A549 (cell line): ENCODE measurements at places on chromosomes 6 and 20. TPM values are rescaled to one million over a fixed set of nuclear protein-coding genes. Genes with fewer than 3 reads are reported as not detected.

DNA sequence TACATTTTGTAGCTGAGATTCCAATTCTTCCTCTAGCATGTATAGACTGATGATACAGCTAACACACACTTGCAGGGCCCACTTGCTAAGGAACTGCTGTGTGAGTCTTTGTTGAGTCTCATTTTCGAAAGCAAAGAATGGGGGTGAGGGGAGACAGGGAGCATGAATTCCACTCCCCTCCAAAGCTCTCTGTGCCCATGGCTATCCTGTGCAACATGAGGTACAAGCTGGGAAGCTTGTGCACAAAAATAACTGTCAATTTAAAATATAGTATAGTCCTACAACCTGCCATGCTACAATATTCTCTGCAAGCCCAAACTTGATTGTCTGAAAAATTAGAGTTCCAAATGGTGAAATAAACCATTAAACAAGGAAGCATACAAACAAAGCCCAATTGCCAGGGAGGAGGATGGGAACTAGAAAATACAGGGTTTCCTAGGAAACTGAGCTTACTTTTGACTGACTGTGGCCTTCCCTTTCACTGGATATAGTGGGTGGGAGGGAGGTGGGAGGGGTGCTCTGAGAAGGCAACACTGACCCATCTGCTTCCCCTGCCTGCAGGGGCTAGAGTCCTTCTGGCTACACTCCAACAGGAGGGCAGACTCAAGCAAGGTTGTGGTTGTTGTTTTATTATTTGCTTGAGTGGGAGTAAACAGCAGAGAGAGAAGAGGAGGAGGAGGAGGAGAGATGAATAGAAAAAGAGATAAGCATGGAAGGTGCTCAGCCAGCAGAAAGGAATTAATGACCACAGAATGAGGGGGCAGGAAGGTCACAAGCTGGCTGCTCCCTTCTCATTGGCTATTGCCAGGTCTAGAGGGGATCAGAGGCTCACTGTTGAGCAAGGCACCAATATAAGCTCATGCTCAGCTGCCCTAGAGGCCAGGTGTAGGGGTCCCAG, 84.6 kb downstream of the FYN start:
- DNase-seq: no peak

- DNase-seq: no peak
Measured at GRCh38 chr20:2066461-2067122, 35.0 kb upstream of the STK35 start.

GRCh38 chr20:24957326-24958016, 8.4 kb downstream of the CST7 start:
- DNase-seq: no peak

The SLC17A3 gene
- 3.8 to 5.3 TPM (median 4.4 TPM) in 3 replicates for polyA plus RNA-seq

- no peak for DNase-seq
Measured at GRCh38 chr20:60131375-60131774, 173.2 kb downstream of the CDH26 start.

DNA sequence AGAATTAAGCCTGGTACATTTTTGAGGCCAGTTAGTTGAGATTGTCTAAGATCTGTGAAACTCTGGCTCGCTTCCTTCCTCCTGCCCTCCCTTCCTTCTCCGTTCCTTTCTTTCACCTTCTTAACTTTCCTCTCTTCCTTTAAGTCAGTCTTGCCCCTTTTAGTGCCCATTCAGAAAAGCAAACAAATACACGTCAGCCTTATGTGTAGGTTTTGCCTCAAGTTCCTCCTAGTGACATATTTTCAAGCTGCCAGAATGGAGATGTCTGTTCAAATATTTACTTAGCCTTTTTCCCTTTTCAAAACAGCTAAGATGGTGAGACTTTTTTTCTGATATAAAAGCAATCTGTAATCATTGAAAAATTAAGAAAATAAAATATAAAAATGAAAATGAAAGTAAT, 178.4 kb downstream of the FARS2 start:
- DNase-seq: peak; percentile 65

DNA sequence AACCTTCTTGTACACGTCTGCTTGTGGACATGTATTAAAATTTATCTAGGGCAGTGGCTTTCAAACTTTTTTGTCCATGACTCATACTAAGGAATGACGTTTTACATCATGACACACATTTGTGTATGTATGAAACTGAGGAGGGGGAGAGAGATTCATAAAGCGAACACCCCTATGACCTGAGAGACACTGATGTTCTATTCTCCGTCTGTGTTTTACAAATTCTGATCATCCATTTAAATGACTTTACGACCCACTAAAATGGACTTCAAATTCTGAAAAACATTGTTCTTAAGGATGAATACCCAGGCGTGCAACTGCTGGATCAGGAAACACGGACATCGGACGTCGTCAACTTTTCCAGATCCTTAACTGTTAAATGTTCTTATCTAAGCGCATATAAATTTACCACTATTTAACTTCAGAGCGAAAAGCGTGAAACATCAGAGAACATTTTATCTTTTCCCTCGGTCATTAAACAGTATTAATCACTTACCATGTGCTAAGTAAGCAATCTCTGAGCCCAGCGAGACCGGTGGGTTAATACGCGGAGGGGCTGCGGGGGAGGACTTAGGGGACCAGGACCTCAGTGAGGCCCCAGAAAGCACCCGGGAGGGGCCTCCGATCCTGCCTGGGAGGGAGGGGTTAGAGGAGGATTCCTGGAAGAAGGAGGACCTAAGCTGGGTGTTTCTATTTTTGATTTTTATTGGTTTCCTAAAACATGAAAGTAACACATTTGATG, 1.2 kb downstream of the PLAGL1 start:
- peak; percentile 11 for DNase-seq

DNA sequence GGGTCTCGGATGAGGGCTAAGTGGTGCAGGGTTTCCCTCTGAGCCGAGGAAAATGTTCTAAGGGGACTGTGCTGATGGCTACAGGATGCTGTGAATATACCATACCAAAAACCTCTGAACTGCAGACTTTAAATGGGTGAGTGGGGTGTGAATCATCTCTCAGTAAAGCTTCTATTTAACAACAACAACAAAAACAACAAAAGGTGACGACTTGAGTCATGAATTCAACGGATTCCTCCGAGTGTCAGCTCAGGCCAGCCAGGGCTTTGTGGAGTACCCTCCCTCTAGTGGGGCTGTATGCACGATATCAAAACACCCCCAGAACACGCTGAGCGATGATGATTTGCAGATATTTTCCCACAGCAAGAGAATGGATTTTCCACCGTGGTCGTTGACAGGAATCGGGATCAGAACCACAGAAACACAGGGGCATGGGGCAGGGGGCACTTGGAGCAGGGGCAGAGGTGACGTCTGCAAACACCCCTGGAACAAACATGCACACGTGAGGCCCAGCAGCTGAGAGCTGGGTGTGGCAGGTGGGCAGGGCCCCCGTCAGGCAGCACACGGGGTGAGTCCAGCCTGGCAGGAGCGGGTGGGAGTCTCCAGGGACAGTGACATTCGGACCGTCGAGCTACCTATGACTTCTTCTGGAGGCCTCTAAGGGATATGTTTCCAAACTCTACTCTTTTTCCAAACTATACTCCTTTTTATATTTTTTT, 38.6 kb downstream of the SLC2A4RG start:
- peak; percentile 48 for DNase-seq

The TMEM74B gene
- 2.8 to 3.7 TPM (median 3.4 TPM) in 3 replicates for polyA plus RNA-seq

DNA sequence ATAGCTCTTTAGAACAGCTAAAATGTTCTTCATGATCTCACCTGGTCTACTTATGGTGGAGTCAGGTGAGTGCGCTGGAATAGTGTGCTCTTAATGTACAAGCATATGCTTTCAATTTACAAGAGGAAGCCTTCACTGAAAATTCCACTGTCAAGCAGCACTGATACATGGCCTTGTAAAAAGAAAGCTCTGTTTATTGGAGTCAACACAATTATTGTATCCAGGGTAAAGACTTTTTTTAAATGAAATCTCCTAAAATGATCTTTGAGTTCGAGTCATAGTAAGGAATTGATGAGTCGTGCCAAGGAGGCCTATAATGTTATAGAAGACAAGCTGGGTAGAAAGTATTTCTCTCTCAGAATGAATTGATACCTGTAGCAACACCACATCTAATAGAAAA, 41.6 kb upstream of the CARMIL1 start:
- no peak for DNase-seq

GRCh38 chr6:136788069-136788902, 4.0 kb downstream of the MAP3K5 start:
- no peak for DNase-seq

DNA sequence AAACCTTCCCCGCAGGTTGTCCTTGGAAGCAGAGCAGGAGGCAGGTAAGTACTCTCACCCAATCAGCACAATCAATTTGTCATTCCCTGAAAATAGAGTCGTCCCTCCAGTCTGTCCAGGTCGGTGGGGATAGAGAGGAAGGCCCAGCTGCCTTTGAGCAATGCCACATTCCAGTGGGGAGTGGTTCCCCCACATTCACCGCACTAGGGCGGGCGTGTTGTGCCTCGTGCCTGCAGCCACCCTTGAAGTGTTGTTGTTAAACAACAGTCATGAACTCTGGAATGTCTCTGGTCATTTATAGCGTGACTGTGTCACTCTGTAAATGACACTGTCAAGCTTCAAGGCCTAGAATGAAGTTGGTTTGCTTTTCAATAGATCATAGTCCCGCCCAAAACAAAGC, 33.4 kb downstream of the PRDM1 start:
- DNase-seq: no peak

GRCh38 chr20:56420028-56420427, 8.0 kb downstream of the CASS4 start:
- DNase-seq: no peak

- no peak for DNase-seq
Measured at GRCh38 chr6:5142915-5143314, 57.8 kb downstream of the PPP1R3G start.

The SNAP91 gene
- 0.07 to 0.39 TPM (median 0.34 TPM) in 3 replicates for polyA plus RNA-seq

GRCh38 chr6:37200085-37200484, 30.1 kb downstream of the PIM1 start:
- no peak for DNase-seq

- no peak for DNase-seq
Measured at GRCh38 chr20:40781327-40782042, 92.4 kb upstream of the MAFB start.

- no peak for DNase-seq
Measured at GRCh38 chr6:89562093-89562973, 76.2 kb downstream of the LYRM2 start.

DNA sequence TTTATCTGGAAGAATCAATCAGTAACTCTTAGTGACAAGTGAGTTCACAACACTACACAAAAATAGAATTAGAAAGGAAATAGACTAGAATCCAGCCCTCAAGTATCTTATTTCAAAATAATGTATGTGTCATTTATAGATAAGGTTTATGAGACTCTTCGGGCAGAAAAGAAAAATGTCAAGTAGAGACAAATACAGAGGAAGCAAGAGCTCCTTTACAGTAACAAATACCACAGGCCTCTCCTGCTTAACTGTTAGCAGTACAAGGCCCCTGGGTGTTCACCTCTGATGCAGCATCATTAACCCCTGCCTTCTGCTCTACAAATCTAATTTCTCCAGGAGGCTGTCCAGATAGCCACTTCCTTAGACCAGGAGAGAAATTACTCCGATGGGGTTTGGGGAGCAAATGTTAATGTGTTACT, 76.7 kb downstream of the UBE3D start:
- DNase-seq: no peak

DNA sequence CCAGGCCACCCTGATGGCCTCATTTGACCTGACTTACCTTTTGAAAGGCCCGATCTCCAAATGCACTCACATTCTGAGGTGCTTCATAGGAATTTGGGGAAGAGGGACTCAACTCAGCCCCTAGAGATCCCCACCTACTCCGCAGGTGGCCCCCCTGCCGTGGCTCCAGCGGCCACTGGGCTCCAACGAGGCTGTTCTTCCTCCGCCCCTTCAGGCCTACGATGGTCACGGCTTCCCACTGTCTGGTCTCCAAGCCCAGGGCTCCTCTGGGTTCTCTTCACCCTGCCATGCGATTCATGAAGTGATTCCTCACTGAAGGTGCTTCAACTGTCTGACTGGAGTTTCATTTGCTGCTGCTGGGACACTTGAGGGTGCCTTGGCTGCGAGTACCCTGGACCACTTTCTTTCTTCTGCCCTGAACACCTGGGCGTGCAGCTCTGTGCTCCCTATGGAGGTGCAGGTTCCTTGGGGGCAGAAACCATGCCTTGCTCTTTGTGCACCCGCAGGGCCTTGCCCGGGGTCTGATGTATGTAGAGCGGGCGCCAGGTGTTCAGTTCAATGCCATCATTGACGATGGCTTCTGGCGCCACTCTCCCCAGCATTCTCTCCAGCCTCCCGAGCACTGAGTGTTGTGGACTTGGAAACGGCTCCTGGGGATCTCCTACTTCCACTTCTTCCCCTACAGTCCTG, 10.0 kb upstream of the DUSP22 start:
- DNase-seq: no peak

DNA sequence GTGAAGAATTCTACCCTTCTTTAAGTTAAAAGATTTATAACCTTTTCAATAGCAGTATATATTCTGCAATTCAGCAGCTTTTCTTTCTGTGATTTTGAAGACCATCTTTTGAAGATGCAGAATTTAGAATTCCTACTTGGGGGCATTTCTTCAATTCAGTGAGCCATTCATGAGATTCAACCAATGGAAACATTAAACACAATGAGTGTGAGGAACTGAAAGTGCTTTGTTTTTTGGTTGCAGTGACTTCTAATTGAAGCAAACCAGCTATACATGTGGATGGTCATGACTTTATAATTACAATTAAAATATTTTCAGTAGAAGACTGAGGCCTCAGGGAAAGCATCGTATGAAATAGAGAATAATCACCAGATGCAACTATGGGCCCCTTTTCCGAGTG, 108.3 kb downstream of the CARMIL1 start:
- no peak for DNase-seq

- no peak for DNase-seq
Measured at GRCh38 chr6:75377386-75377785, 92.8 kb upstream of the TMEM30A start.

The ZSCAN16 gene
- 5.7 to 6.1 TPM (median 5.8 TPM) in 3 replicates for polyA plus RNA-seq

The PSORS1C2 gene
- polyA plus RNA-seq: 0.08 TPM in 1 of 3 replicates, not detected in the others

DNA sequence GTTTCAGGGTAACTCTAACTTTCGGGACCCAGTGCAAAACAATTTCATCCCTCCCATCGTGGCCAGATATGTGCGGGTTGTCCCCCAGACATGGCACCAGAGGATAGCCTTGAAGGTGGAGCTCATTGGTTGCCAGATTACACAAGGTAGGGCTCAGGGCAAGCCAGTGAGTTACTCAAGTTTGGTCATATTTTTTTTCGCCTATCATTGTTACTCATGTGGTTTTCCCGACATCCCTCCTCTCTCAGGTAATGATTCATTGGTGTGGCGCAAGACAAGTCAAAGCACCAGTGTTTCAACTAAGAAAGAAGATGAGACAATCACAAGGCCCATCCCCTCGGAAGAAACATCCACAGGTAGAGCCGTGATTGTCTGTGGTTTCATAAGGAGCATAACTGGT, 58.2 kb downstream of the DCBLD1 start:
- DNase-seq: peak; percentile 56

- DNase-seq: no peak
Measured at GRCh38 chr6:128074567-128074966, 173.7 kb upstream of the THEMIS start.

The ANKEF1 gene
- 11.5 to 11.8 TPM (median 11.7 TPM) in 3 replicates for polyA plus RNA-seq

- DNase-seq: no peak
Measured at GRCh38 chr20:45346851-45347250, 1.4 kb downstream of the SDC4 start.

- peak; percentile 1 for DNase-seq
Measured at GRCh38 chr6:110255211-110255750, 75.1 kb downstream of the CDC40 start.

GRCh38 chr20:53381568-53382262, 211.9 kb downstream of the ZNF217 start:
- DNase-seq: no peak
